HepG2 (cell line): ENCODE measurements at places on chromosomes 1 and 21.
A peak's percentile ranks its signal among the peaks of the same experiment; 100 is the strongest.

DNA sequence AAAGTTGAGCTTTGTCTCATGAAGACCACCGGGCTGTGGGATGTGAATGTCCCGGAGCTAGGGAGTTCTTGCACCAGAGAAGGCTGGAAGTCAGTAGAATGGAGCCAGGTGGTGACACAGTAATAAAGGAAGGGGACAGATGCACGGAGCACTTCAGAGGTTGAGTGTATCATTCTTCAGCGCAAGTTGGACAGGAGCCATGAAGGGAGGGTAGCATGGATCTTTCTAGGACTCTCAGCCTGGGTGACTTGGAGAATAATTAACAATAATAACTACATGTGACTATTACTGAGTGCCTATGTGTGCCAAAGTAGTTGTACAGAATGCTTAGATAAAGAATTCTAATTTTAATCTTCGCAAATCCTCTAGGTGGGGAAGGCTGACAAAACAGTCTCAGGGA, 258.7 kb upstream of the AJAP1 start:
- no peak for DNase-seq

DNA sequence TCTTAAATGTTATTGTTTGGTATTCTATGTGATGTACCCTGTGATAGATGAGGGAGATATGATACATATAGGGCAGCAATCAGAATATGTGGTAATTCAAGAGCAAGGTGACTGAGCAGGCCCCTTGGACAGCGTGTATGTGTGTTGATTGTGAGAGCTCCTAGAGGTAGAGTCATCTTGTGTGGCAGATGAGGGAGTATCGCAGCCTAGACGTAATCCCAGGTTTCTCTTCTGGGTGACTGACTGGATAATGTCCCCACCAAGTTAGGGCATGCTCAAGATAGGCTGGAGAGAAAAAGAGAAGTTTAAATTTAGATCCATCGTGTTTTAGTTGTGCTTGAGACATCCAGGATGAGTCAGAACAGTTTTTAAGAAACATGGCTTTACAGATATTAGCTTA, 185.3 kb downstream of the ZP4 start:
- DNase-seq: no peak

DNA sequence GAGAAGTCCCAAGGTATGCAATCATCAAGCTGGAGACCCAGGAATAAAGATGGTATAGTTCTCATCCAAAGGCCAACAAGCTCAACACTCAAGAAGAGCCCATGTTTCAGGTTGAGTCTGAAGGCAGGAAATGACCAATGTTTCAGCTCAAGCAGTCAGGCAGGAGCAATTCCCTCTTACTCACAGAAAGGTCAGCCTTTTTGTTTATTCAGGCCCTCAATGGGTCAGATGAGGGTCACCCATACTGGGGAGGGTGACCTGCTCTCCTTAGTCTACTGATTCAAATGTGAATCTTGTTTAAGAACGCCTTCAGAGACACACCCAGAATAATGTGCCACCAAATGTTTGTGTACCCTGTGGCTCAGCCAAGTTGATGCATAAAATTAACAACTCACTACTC, 262.4 kb downstream of the USP25 start:
- no peak for DNase-seq

DNA sequence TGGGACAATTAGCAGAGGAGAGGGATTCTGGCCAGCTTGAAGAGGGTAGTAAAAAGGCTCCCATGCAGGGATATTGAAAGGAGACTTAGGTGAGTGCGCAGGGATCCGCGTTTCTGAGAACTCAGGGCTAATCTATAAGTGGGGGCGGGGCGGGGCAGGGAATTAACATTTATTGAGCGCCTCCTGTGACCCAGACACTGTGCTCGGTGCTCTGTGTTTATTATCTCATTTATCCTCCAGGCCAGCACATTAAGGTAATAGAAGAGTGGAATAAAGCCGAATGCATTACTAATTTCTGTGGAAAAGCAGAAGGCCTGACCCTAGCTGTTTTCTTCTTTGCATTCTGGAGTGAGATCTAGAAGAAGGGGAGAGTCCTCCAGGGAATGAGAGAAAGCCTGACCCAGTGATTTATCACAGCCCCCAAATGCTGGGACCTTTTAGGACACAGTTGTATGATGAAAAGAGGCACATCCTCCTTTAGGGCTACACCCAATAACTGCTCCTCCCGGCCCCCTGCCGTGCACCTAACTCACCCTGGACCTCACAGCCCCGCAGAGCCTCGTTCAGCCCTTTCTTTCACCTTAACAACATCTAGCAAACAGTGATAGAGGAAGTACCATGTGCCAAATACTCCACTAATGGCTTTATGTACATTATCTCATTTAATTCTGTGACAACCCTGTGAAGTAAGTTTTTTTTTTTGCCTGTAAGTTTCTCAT, 317.6 kb downstream of the PBX1 start:
- DNase-seq: no peak

GRCh38 chr1:212062832-212063438, 27.4 kb downstream of the DTL start:
- DNase-seq: peak; percentile 47

GRCh38 chr1:17239420-17239819, 9.5 kb upstream of the PADI3 start:
- DNase-seq: peak; percentile 45

- peak; percentile 17 for DNase-seq
These were observed 766 bp downstream of the AGO4 start for GRCh38 chr1:35808450-35809113.

DNA sequence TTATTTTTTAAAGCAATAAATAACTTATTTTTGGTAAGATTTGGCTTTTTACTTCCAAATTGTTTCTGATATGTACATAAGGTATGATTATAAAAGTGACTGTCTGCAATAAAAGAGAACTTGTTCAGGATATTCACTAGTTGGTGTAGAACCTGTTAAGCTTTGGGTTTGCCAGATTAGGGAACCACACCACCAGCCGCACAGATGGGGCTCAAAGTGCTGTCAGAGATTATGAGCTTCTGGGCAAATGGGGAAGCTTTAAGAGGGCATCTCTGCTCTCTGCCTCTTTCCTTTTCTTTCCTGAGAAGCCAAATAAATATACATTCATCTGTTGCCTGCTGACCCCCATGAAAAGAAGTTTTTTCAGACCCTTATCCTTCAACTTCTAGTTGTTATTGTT, 25.4 kb downstream of the IVNS1ABP start:
- no peak for DNase-seq

GRCh38 chr21:29419422-29419821, 120.7 kb downstream of the BACH1 start:
- no peak for DNase-seq

GRCh38 chr1:23824711-23825075, 536 bp downstream of the HMGCL start:
- DNase-seq: peak; percentile 60

GRCh38 chr1:21547876-21548275, 38.7 kb downstream of the ALPL start:
- DNase-seq: no peak

DNA sequence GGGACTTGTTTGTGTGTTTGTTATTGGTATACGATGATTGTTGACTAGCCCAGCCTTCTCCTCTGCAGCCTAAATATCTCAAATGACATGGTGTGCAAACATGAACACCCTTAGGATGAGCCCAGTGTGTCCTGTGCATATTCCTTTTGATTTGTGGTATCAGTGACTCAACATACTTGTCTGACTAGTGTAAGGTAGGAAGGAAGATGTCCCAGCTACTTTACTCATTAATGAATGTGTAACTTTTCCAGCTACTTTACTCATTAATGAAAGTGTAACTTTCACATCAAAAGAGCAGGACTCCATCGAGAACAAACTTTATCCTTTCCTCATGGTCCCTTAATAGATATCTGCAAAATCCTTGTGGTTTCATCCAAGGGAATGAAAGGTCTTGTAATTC, 2.7 kb upstream of the ZNF692 start:
- DNase-seq: no peak

DNA sequence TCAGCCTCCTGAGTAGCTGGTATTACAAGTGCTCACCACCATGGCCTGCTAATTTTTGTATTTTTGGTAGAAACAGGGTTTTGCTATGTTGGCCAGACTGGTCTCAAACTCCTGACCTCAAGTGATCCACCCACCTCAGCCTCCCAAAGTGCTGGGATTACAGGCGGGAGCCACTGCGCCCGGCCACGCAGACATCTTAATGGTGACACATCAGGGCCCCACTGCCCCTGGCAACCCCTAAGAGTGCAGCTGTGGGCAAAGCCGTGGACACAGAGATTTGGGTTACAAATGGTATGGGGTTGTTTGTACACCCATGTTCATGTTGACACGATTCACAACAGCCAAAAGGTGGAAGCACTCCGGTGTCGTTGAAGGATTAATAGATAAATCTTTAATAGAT, 29.8 kb downstream of the IFNGR2 start:
- DNase-seq: no peak

GRCh38 chr1:119829625-119830024, 18.4 kb upstream of the REG4 start:
- DNase-seq: no peak

DNA sequence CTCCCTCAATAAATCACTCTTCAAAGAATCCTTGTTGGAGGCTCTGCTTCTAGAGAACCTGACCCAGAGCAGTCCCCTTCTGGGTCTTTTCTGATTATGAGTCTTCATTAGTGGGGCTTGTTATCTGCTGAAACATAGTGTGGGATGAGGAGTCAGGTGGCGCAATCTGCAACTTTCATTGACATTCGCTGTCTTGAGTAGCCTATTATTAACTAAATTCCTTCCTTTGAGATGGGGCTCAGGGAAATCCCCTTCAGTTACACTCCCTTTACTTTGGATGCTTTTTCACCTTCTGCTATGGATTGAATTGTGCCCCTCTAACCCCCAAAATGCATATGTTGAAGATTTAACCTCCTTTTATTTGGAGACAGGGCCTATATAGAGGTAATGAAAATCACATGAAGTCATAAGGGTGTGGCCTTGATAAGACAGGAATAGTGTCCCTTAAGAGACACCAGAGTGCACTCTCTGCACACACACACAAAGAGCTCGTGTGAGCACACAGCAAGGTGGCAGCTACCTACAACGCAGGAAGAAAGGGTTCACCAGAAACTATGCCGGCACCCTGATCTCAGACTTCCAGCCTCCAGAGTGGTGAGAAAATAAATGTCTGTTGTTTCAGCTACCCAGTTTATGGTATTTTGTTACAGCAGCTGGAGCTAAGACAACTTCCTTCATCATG, 19.5 kb downstream of the DIO1 start:
- no peak for DNase-seq
